ENCODE measurements at places on chromosomes 16 and 17.

DNA sequence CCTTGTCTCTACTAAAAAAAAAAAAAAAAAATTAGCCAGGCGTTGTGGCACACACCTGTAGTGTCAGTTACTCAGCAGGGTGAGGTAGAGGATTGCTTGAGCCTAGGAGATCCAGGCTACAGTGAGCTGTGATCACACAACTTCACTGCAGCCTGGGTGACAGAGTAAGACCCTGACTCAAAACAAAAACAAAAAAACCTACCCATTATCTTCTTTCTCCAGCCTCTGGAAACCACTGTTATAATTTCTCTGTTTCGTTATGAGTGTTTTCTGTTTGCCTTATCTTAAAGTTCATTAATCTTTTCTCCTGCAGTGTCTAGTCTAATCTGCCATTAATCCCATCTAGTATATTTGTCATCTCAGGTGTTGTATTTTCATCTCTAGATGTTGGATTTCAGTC is 18.6 kb upstream of the CLTC start:
- DNase-seq, result no peak

- no peak for DNase-seq
These were observed 25.2 kb downstream of the NLRP1 start for GRCh38 chr17:5558815-5559785.

GRCh38 chr17:80430446-80431245 is 15.7 kb downstream of the ENDOV start:
- DNase-seq, result no peak

DNA sequence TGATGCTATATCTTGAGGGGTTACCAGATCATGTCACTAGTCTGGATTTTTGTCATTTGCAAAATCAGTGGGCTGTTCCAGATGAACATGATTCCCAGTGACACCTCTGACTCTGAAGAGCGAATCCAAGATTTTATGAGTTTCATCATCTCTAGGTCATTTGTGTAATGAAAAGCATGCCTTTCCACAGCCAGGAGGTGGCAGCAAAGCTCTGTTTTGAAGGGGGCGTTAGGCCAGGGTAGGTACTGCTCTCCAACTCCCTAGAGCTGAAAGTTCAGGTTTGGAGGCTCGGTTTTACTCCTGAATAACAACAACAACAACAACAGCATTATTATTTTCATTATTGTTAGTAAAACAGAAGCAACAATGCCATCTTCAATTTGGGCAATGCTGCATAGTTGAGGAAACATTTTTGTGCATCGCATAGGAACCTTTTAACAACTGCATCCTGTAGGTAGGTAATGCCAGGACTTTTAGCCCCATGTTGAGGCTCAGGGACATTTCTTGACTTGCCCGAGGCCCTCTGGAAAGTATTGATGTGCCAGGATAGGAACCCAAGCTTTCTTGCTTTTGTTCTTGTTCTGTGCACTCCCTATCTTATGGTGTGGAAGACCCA is 77.0 kb downstream of the MYH13 start:
- DNase-seq, result peak; percentile 61

DNA sequence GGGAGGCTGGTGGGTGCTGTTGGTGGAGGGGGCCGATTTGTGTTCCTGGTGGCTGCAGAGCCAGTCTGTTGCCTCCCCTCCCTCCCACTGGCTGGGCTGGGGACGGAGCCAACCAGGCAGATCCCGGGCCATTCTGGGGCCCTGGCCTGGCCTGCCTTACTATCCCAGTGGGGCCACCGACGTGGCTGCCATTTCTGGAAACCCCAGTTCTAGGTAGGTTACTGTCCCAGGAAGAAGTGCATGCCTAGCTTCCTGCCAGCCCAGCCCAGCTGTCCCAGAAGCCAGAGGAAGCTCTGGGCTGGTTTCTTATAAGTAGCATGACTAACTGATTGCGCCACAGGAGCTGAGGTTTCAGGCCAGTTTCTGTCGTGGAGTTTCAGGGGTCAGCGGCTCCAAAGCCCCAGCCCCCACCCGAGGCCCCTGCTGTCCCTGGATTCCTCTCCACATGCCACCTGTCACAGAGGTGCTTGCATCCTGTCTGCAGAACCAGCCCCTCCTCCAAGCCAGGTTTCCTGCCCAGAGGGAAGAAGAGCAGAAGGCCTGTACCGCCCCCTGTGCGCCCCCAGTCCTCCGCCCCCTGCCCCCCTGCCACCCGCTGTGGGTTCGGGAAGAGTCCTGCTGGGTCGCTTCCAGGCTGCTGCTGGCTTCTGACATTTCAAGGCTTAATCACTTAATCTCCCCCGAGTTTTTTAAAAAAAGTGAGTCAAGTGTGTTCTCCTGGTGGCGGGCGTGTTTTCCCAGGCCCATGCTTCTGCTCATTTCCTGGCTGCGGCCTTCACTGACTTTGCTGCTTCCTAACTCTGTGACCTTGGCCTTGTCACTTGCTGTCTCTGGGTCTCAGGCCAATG is 13.2 kb downstream of the IL4R start:
- DNase-seq, result peak; percentile 33

DNA sequence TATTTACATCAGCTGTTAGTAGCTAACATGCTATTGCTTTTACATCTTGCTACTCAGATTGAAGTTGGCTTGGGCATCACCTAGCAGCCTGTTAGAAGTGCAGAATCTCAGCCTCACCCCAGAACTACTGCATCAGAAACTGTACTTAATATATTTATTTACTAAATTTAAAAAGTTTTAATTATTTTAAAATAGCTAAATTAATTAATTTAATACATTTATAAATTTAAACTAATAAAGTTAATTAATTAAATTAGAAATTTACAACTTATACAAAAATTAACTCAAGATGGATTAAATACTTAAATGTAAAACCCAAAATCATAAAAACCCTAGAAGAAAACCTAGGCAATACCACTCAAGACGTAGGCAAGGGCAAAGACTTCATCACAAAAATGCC is 38.9 kb upstream of the GNA13 start:
- DNase-seq, result no peak

DNA sequence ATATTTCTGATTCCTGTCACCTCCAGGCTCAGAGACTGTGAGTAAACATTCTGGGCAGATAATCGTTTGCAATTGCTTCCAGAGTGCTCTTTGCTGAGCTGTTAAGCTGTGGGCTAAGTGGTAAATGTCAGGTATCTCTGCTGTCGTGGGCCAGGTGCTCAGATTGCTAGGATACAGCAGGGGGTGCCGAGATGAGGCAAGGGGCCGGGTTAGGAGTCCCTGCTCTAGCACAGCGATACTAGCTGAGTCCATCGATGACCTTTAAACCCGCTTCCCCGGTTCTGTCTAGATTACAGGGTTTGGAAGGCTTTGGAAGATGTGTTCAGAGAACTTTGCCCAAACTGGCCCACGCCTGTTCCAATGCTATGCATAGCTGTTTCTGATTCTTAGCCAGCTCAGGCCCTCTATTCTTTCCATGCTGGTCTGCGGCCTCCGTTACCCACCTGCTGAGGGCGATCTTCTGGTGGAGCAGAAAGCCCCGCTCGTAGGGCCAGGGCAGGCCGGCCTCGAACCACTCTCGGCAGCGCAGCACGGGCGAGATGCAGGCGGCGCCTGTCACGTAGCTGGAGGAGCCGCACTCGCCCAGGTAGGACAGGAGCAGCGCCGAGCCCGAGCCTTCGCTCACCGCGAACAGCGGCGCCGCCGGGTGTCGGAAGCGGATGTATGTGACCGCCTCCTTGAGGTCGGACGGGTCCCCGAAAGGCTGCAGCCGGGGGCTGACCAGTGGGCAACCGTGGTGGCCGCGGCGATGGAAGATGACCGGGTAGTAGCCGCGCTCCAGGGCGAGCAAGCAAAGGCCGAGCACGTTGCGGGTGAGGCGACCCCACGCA is 979 bp downstream of the ABHD15 start:
- no peak for DNase-seq

DNA sequence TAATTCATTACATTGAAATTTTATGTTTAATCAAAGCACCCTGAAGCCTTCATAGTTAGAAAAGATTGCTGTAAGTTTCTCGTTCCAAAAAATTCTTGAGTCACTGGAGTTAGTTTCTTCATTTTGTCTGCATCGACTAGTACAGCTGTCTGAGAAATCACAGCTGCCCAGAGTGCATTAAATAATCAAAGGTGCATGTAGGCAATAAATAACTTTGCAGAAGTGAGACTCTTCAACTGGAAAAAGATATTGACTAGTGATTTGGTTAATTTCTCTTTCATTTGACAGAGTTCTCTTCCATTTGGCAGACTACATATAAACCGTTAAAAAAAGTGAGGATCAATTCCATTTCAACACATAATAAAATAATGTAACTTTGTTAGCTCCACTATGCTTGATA is 234.0 kb downstream of the CNTNAP4 start:
- DNase-seq, result no peak

GRCh38 chr16:75415169-75415905 is 18.0 kb downstream of the CFDP1 start:
- DNase-seq, result no peak

DNA sequence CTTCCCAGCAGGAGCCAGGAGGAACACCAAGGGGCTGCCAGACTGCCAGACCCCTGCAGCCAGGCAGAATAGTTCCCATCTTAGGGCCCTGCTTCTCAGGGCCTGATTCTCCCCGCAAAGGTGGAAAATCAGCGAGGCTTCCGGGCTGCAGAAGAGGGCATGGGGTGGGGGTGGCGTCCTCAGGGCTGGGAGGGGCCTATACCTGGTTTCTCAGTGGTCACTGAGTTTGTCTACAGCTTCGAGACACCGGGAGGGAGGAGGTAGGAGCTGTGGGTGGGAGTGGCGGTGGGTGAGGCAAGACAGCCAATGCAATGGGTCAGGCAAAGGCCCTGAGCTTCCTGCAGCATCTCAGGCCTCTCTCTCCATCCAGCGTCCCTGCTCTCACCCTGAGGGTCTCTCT is 14.3 kb downstream of the LRRC75A start:
- DNase-seq, result no peak

DNA sequence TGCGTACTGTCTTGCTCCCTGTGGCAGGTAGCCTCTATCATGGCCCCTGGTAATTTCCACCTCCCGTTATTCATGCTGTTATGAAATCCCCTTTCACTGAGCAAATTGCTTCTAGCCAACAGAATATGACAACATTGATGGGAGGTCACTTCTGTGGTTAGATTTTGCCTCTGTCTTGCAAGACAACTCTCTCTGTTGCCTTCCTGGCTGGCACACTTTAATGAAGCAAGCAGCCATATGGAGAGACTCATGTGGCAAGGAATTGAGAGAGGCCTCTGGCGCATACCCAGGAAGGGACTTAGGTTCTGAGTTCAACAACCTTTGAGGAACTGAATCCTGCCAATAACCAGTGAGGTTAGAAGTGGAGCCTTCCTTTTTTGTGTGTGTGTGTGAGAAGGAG is 51.8 kb upstream of the GPRC5B start:
- DNase-seq, result no peak

DNA sequence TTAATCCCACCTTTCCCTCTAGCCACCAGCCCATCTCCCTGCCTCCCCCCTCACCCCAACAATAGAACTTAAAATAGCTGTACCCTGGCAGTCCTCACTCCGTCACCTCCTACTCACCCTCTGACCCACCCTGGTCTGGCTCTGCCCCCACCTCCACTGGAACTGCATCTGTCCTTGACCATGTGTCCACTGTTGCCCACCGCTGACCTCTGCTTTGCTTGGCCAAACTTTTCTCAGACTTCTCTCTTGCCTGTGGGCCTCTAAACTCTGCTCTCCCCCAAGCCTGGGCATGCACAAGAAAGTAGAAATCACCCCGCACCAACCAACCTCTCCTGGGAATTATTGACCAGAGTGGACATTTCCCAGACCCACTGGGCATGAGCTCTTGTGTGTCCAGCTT is 169.8 kb downstream of the WSCD1 start:
- no peak for DNase-seq

GRCh38 chr17:81241648-81242420 is 2.7 kb downstream of the NDUFAF8 start:
- DNase-seq, result no peak

GRCh38 chr17:1976000-1976682 is 49.0 kb downstream of the RTN4RL1 start:
- no peak for DNase-seq

- no peak for DNase-seq
These were observed 100.7 kb upstream of the CDH11 start for GRCh38 chr16:65222536-65222935.

DNA sequence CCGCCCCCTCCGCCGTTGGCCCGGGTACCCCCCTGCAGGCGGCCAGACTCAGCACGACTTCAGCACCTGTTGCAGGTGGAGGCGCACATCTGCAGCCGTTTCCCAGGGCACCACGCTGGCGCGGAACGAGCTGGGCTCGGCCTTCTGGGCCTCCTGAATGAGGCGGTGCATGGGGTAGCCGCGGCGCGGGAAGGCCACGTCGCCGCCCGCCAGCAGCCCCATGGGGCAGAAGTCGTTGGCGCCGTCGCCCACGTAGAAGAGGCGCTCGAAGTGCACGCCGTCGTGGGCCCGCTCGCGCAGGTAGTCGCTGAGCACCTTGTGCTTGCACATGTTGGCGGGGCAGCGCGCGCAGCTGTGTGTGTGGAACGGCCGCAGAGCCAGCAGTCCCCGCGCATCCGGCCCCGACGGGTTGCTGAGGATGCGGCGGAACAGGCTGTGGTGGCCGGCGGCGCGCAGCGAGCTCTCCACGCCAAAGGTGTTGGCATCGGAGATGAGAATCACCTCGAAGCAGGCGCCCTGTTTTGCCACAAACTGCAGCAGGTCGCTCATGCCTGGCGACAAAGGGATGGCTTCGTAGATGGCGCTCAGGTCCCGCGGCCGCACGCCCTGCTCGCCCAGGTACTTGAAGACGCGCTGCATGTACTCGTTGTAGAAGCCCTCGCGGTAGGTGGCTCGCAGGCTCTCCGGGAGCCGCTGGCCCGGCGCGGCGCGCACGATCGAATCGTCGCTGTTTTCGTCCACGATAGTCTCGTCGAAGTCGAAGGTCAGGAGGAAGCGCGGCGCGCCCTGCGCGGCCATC is 6.2 kb downstream of the PHOSPHO1 start:
- DNase-seq, result no peak
